NCI-H2107 (cell line): ENCODE measurements at places on chromosomes 12 and 14.

- DNase-seq: no peak
Observed at GRCh38 chr14:32571995-32572866, 243.1 kb downstream of the AKAP6 start.

DNA sequence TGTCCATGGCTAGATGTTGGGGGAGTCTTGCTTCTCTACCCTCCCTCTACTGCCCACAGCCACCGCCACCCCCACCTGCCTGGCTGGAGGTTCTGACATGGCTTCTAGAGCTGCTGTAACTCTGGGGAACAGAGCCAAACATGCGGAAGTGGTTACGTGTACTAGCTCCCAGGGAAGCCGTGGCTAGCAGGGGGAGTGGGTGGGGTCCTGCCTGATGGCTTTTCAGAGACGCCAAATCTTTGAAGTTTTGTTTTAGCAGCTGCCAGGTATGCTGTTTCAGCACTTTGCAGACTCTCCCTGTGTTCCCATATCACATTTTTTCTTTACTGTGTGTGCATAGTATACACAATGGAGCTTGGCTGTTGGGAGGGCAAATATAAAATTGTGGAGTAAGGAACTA is 150.3 kb downstream of the TGFB3 start:
- no peak for DNase-seq

DNA sequence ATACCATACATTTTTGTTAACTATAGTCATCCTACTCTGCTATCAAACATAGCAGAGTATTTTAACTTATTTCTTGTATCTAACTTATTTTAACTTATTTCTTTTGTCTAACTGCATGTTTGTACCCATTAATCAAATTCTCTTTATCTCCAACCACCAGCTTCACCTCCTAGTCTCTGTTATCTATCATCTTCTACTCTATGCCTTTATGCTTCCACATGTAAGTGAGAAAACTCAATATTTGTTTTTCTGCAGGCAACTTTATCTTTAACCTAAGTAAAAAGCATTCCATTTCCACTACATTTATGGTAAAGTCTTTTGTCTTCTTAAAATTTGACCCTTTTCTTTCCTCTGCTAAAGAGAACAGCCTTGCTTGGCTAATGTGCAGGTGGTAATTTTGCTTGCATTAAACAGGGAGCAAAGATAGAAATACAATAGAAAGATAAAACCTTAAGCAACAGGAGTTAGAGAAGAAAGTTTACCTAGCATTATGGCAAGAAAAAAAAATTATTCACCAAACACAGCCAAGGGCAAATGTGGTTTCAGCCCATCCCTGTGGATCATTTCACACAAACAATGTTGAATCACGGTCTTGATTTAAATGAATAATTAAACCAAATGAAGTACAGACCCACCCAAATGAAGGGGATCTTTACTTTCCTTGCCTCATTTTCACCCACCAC is 110.9 kb upstream of the TSPAN8 start:
- no peak for DNase-seq

GRCh38 chr14:77187649-77188012 is 6.0 kb downstream of the TMEM63C start:
- DNase-seq: no peak

DNA sequence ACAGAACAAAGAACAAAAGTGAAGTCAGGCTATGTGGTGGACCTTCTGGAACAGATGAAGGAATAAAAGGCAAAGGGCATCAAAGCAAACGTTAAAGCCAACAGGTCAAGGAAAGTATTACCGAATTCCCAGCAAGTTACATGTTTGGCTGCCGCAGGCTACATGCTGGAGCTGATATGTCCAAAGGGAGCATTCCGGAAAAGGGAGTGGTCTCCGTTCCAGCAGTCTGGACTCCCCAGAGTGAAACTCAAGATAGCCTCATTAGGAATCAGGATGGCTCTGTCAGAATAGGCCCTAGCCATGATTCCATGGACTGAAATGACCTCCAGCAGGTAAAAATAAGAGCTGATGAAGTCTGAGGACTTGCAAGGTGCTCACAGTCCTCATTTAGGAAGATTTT is 379.8 kb upstream of the PRICKLE1 start:
- no peak for DNase-seq

- DNase-seq: no peak
Observed at GRCh38 chr12:57214398-57214781, 2.2 kb upstream of the NXPH4 start.

GRCh38 chr12:104604995-104605675 is 148.4 kb downstream of the CHST11 start:
- DNase-seq: no peak

GRCh38 chr14:69987406-69988121 is 108.3 kb downstream of the SMOC1 start:
- DNase-seq: no peak

DNA sequence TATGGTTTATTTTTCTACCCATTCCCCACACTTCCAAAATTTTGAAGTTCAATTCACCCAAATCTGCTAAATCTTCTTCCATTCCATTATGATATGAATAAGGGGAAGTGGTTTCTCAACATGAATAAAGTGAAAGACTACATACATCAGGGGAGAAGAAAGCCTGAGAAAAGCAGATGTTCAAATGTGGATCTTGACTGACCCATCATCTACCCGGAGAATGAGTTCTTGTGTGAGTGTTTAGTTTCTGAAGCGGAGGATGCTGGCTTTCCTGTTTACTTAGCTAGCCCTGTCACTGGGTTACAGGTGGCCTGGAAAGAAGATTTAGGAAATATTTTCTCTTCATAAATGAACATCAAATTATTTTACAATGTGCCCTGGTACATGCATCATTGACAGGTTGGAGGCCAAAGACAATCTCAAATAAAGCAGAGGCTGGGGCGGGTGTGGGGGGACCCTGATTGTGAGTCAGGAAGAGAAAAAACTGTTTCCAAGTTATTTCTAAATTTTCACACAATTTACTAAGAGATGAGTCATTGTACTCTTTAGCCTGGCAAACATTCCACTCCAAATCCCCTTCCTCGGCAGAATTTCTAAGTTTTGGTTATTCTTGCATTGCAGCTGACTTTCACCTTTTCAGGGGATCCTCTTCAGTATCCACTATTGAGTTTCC is 135.6 kb downstream of the SLC25A21 start:
- DNase-seq: no peak

- no peak for DNase-seq
Observed at GRCh38 chr14:32044454-32044853, 32.6 kb upstream of the ARHGAP5 start.

DNA sequence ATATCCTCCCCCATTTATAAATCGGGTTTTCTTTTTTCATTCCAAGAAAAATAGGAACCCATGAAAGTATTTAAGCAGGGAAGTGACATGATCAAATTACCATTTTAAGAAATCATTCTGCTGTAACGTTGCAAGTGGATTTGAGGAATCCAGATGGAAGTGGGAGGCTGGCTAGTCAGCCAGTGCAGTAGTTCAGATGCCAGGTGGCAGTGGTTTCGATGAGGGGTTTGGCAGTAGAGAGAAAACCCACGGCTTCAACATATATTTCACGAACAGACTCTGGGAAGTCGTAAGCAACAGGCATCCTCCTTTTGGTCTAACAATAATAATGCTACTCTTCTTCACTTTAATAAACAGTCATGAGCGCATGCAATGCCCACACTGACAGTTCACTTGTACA is 25.0 kb downstream of the PDZRN4 start:
- DNase-seq: no peak

DNA sequence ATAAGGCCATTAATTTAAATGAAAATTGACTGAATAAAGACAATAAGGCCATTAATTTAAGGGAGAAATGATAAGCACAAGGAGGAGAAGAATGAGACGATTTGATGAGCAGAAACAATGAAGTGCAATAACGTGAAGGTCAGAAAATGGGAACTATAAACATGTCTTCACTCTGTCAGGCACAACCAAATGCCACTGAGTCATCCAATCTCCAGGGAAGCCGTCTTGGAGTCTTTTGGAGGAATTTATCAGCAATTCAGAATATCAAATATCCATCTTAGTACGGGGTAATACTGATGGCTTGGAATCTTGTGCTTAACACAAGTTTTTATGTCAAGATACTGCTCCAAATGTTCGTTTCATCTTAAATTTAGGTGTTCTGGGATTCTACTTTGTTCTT is 159.9 kb downstream of the CAPZA3 start:
- DNase-seq: no peak

DNA sequence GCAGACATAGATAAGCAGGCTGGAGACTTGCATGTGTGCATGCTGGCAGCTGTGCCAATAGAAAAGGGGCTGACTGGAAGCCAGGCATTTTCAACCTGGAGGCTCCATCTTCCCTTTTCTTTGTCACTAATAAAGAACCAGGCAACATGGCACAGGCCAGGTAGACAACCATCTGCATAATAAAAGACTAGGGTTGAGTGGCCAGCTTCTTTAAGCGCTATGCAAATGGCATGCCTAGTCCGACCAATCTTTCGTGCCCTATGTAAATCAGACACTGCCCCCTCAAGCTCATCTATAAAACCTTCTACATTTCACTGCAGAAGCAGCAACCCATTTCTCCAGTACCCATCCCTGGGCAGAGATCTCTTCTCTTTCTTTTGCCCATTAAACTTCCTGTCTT is 4.6 kb upstream of the KLRC1 start:
- no peak for DNase-seq

GRCh38 chr12:120592121-120593049 is 11.2 kb upstream of the POP5 start:
- no peak for DNase-seq

- DNase-seq: no peak
Observed at GRCh38 chr12:87704374-87704773, 324.8 kb downstream of the C12orf50 start.

DNA sequence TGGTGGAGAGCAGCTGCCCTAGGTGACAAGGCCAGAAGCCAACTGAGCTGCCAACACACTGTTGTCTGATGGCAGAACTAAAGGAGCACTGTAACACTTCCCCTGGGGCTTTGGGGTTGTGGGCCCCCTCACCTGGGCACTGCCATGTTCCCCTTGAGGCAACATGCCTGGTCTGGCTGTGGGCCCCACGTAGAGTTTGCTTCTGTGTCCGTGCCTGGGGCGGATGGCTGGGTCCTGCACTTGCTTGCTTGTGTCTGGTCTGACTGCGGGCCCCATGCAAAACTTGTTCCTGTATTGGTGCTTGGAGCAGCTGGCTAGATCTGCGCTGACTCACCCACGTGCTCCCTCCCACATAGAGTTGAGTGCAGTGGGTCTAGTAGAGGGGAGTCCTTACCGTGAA is 78.4 kb downstream of the MNAT1 start:
- DNase-seq: no peak

DNA sequence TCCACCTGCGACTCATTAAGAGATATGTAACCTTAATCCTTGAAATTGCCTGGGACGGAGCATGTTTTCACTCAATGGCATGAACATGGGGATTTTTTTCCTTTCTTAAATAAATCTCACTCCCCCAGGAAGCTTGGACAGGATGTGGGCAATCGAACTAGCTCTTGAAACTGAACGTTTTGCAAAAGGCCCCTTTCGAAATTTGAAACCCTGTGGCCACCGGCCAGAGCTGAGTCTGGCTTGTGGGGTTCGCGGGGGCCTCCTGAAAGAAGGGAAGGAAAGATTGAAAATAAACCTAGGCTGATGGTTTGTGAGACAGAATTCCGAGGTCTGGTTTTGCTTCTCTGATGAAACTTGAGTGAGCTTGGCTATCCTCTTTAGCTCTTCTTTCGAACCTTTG is 101.4 kb upstream of the RTL1 start:
- no peak for DNase-seq

DNA sequence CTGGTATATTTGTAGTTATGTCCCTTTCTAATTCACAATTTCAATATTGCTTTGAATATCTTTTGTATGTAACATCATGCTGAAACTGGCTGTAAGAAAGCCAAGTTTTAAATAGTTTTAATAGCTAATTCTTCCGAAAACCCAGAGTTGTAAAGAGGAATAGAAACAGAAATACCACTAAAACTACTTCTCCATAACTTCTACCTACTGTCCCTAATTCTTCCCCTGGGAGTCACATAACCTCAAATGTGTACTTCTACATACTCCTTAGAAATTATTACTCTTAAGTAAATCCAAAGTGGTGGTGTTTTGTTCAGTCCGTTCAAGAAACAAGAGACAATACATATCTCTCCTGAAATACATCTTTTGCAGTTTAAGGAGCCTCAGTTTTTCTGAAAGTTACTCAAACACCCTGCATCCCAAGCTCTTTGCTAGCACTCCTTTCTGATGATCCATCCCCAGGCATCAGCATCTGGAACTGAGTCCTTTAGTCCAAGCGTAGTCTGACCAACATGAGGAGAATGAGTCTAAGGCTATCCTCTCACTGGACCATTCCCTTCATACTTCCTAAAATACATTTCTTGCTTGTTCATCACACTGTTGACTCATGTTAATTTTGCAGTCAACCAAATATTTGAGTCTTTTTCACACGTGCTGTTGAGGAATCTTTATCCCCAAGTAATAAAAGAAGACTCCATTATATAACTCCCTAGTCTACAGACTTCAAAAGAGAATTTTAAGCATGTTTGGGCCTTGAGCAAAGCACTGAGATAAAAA is 214.3 kb upstream of the NUDT4 start:
- DNase-seq: no peak

DNA sequence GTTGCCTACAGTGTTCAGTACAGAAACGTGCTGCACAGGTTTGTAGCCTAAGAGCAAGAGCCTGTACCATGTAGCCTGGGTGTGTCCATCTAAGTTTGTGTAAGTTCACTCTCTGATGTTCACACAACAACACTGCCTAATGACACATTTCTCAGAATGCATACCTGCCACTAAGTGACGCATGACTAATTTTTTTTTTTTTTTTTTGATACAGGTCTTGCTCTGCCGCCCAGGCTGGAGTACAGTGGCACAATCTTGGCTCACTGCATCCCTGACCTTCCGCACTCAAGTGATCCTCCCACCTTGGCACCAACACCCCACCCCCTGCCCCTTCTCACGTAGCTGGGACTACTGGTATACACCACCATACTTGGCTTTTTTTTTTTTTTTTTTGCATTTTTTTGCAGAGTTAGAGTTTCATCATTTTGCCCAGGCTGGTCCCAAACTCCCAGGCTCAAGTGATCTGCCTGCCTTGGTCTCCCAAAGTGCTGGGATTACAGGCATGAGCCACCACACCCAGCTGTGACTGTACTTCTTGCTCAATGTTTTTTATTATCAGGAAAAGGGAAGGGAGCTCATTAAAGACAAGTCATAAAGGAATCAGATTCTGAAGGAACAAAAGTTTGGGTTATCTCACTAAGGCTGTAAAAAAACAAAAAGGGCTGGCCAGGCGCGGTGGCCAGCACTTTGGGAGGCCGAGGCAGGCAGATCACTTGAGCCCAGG is 10.0 kb upstream of the CDC42BPB start:
- no peak for DNase-seq

DNA sequence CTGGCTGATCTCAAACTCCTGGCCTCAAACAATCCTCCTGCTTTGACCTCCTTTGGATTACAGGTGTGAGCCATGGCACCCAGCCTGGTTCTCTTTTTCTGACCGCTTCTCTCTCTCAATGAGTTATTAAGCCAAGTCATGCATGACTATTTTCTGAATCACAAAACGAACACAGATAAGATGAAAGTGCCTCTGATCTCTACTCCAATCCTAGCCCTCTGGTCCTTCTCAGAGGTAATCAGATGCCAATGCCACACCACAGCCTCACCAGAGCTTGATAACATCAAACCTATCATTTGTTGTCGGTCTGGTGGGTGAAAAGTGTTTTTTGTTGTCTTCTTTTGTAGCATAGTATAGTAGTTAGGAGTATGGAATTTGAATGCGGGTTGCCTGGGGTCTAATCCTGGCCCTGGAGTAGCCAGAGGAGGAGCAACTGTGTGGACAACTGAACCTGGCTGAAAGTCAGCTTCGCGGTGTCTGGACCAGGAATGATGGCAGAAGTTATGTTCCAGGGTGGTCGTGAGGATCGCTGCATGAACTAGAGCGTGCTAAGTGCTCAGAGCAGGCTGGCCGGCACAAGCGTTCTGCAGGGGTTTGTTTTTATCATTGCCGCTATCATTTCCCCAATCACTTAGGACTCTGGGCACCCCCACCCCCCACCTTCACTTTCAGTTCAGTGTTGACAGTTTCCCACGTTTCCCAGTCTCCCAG is 77.9 kb downstream of the SPRING1 start:
- DNase-seq: no peak
